ENCODE measurements at places on chromosomes 4 and X.

GRCh38 chr4:47525154-47525819, 40.2 kb downstream of the ATP10D start:
- no peak for DNase-seq

GRCh38 chr4:306551-306961, 1.3 kb upstream of the ZNF732 start:
- DNase-seq = no peak

DNA sequence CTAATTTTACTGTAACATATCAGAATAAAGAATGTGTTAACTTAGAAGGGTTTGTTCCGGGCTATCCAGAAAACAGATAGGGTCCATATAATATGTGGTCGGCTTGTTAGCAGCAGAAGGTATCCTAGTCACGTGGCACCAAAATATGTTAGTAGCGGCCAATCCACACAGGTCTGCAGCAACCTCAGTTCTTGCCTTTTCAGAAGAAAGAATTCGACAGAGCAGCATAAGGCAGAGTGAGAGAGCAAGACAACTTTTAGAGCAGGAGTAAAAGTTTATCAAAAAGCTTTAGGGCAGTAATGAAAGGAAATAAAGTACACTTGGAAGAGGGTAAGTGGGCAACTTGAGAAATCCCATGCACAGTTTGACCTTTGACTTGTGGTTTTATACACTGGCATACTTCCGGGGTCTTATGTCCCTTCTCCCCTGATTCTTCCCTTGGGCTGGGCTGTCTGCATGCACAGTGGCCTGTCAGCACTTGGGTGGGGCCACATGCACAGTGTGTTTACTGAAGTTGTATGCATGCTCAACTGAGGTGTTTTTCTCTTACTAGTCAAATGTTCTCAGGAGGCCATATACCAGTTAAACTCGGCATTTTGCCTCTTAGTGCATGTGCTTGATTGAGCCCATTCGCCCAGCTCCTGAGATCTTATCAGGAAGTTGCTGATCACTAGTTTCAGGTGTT, 37.0 kb upstream of the ABCG2 start:
- no peak for DNase-seq

DNA sequence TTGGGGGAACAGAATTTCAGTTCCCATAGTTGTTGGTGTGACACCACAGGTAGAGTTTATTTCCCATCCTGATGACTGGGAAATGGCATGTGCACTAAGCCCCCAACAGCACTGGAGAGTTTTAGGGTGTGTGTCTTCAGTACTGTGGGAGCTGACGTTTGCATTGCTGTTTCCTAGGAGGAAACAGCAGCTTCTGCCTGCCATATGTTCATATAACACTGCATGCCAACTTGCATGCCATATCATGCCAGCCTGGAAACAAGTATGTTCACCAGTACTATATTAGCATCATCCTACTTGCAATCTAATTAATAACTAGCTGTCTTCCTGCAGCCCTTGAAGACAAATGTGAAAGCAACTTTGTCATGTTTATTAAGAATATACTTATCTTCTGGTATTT, 58.2 kb downstream of the NAA11 start:
- DNase-seq = no peak
